ENCODE measurements at places on chromosomes 1 and 21. TPM values are rescaled to one million over a fixed set of nuclear protein-coding genes. Genes with fewer than 3 reads are reported as not detected.

- DNase-seq: no peak
Observed at GRCh38 chr21:46158666-46159300, 3.4 kb upstream of the FTCD start.

DNA sequence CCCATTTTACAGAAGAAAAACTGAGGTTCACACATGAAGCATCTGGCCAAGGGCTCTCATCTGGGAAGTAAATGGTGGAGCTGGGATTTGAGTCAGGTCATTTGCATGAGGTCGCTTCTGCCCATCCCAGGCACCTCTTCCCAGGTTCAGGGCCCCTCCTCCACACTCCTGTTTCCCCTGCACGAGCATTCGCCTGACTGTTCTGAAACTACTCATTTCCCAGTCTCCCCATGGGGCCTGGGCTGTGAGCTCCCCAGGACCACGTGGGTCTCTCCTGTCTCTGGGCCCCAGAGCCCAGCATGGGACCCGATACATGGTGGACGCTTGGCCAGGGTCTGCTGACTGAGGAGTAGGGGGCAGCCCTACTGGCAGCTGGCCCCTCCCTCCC lies 360.8 kb downstream of the MATN1 start:
- no peak for DNase-seq

GRCh38 chr1:62953633-62954032 lies 169.7 kb downstream of the ATG4C start:
- no peak for DNase-seq

GRCh38 chr1:154629061-154629674 lies 21.2 kb upstream of the ADAR start:
- no peak for DNase-seq

DNA sequence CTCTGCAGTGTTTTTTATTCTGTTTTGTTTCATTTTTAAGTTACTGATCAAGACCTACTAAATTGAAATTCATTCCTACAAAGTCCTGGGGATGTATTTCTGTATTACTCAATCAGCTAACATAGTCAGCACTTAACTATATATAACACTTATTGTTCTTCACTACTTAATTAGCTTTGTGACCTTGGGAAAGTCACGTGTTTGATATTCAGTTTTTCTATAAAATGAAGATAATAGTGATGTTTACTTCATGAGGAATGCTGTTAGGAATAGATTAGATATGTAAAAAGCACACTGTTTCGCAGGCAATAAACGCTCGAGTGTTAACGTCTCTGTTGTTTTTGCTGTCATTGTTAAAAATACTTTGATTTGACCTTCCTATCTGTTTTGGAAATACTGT lies 44.6 kb downstream of the CTTNBP2NL start:
- DNase-seq: no peak

GRCh38 chr1:208977638-208978256 lies 605.8 kb upstream of the CAMK1G start:
- no peak for DNase-seq

DNA sequence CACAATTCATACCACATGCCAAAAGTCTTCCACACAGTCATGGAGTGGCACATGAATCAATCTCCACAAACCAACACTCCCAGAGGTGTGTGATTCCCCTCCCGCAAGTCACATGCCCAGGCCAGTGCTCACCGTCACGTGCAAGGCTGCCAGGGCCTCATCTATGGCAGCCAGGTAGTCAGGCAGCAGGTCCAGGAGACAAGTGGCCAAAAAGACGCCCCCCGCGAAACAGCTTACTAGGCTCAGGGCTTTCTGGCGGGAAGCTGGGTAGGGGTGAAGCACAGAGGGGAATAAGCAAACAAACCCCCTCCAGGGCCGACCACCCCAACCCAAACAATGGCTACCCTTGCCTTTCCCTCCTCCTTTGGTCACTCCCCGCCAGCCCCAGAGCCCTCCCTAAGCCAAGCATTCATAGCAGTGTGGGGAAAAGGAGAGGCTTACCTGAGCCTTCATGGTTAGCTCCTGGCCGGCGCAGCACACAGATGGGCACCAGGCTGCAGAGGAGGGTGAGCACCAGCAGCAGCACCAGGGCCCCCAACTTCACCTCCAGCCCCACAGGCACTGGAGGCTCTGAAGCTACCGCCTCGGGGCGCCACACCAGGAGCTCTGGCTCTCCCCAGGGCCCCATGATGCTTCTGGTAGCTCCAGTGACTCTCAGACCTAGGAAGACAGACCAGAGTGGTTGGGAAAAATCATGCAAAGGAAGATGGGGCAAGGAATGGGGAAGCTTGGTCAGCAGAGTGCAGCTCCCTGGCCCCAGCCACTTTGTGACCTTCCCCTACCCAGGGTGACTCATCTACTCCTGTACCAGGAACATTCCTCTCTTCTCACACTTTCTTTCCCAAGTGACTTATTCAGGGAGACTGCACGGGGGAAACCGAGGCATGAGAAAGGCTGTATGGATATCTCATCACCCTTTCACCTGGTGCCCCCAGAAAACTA lies 978 bp downstream of the SLC39A1 start:
- no peak for DNase-seq

- DNase-seq: no peak
Observed at GRCh38 chr1:160076295-160076694, 5.0 kb upstream of the KCNJ9 start.

RXFP4 gene
- total RNA-seq: not detected

GRCh38 chr1:212700892-212701819 lies 1.5 kb upstream of the BATF3 start:
- peak; percentile 13 for DNase-seq

DNA sequence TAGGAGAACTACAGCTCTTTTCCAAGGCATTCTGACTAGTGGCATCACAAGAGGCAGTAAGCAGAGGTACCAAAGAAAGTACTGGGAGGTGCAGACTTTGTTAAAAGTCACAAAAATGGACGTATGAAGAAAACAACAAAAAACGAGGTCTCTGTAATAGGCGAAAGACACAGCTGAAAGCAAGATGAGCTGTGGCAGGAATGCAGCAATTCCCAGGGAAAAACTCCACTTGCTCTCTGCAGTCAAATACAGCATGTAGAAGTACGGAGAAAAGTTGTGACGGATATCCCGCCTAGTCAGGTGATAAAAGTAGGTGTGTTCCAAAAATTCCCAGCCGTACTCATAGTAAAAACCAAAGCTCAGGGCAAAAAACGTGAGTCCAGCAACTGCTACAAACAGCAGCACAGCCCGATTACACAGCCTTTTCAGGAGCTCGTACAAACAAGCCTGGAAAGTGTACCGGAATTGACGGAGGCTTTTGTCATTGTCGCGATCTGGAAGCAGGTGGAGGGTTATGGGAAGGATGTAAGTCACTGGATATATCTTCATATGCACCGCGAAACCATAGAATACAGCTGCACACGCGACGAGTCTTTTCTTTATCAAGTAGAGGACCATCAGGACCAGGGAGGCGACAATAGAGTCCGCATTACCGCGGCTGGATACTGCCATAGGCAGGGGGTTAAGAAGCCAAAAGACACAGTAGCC lies 979 bp downstream of the PIGM start:
- no peak for DNase-seq

KIAA0040 gene
- total RNA-seq: 8.7 TPM

VPS26C gene
- total RNA-seq: 47.7 TPM

DNA sequence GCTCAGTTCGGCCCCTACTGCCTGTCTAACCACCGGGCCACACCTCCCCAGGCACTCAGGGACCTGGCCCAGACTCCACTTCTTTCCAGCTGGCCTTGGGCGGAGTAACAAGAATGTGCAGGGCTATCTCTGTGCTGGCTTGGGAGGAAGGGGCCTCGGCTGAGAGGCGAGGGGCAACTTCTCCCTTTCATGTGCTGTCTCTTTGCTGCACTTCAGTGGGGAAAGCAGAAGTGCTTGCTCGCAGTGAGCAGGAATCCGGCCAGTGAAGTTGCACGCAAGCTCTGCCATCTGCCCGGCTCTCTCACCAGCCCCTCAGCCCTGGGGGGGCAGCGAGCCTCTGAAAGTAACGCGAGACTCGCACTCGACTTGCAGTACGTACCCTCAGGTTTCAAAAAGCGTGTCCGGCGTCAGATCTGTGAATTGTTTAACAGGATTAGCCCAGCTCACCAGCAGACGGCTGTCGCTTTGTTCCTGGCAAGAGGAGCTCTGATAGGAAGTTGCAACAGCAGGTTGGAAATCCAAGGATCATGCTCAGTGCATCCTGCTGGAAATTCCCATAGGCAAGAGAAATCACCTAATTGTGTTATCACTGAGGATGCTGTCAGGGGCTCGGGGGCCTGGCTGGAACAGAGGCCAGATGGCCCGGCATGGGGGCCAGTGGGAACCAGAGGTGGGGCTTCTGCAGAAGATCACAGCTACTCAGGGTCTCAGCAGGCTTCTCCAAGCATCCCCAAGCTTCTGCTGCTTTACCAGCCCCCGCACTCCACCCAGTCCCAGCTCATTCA lies 221.1 kb downstream of the NPHP4 start:
- no peak for DNase-seq

PRAMEF18 gene
- total RNA-seq: not detected

DNA sequence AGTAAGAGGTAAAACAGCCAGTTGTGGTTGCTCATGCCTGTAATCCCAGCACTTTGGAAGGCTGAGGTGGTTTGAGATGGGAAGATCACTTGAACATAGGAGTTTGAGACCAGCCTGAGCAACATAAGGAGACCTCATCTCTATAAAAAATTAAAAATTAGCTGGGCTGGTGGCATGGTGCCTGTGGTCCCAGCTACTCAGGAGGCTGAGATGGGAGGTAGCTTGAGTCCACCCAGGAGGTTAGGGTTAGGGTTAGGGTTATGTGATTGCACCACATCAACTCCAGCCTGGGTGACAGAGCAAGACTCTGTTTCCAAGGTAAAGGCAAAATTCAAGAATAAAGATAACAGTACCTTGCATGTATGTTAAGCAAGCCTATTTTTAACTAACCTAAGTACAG lies 3.5 kb downstream of the SAMSN1 start:
- DNase-seq: no peak

All from skin of body (tissue), 3 donors.